ENCODE measurements at places on chromosomes 2 and 18.

DNA sequence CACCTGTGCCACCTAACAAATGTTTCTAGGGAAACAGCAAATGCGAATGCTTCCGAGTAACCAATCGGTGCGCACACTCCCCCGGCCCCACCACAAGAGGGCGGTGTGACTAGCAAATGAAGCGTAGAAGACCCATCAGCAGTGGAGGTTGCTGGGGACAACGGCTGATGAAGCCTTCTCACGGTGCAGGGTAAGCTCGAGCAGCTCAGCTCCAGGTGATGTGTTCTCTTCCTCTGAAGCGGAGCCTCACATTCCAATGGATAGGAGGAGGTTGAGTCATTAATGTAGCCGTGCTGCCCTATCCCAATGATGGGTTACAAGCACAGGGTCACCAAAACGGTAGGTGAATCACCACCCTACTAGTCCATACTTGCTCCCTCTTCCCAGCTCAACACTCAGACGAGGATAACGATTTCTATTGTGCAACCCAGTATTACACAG, 127.6 kb upstream of the TWIST2 start:
- DNase-seq = peak; percentile 52

DNA sequence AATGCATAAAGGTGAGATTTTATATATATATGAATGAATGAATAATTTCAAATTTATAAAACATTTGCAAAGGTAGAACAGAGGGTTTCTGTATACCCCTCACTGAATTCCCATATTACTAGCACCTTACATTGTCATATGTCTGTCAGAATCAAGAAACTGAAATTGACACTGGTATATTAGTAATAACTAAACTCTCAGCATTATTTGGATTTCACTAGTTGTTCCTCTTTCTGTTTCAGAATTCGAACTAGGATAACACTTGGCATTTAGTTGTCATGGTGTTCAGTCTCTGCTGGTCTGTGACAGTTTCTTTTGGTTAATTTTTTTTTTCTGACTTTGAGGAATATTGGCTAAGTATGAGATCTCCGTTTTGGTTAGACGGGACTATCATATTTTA, 275.9 kb downstream of the DCC start:
- DNase-seq = no peak

- no peak for DNase-seq
These were observed 14.4 kb upstream of the MYO3B start for GRCh38 chr2:170163411-170164065.

- no peak for DNase-seq
These were observed 386.6 kb downstream of the RND3 start for GRCh38 chr2:150100834-150101233.

- DNase-seq = no peak
These were observed 6.5 kb upstream of the CNDP2 start for GRCh38 chr18:74489676-74490075.

DNA sequence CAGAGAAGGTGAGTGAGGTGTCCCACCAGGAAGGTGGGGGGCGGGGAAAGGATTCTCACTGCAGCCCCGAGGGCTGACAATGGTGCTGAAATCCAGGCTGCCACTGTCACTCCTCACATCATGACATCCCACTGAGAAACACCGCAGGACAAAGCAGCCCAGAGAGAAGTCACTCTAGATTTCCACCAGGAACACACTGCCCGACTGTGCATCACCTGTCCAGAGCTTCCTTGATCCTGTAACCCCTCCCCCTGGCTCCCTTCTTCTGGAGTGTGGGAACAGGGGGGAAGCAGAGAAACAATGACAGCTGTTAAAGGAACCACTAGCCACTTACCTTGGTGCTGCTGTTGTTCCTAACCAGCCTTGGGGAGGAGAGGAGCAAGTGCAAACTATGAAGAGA, 69.9 kb downstream of the MRO start:
- no peak for DNase-seq

DNA sequence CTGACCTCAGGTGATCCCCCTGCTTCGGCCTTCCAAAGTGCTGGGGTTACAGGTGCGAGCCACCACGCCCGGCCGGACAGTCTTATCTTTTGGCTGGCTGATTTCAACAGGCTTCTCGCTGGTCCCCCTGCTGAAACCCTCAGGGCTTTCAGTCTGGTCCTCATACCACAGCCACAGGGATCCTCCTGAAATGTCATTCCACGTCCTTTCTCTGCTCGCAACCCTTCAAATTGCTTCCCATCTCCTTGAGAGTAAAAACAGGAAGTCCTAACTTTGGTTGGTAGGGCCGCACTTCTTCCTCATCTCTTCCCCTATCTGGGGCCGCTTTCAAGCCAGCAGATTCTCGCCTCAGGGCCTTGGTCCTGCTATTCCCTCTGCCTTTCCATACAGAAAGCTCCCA, 1.4 kb upstream of the CAB39 start:
- no peak for DNase-seq

DNA sequence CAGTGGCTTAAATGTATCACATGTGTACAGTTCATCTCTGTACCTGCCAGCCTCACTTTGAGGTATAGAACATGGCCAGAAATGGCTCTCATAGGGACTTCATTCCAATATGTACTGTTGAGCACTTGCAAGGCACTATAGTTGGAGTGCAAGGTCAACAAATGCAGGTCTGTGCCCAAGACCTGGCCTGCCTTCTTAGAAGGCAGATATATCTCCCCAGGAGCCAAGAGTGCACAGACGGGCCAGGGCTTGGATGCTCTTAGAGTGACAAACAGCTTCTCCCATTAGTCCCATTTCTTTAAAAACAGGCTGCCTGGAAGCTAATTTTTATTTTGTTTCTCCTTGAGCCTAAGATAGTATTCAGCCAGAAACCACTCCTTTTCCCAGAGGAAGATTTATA, 7.3 kb downstream of the TEX261 start:
- DNase-seq = no peak

GRCh38 chr2:27884601-27885000, 5.6 kb downstream of the RBKS start:
- DNase-seq = no peak

All from H54 (cell line).